KG1 (cell line): ENCODE measurements at places on chromosomes 1 and 21.

DNA sequence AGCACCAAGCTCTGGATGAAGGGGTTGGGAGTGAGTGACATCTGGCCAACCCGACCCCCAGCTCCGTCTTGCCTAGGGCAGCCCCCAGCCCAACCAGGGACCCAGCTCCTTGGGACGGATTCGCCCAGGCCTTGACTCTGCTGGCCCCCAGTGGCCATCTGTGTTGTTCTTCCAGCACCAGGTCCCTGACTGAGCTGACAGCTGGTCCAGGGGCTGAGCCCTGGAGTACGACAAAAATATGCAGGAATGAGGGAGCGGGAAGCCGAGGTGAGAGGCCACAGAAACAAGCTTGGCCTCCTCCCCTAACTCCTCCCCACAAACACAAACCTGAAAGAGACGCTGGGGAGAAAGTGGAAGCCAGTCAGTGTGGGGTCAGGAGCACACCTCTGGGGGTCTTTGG lies 55.0 kb upstream of the PAX7 start:
- no peak for DNase-seq

GRCh38 chr1:2031546-2032540 lies 12.7 kb downstream of the GABRD start:
- DNase-seq = no peak

GRCh38 chr1:161834967-161835550 lies 68.9 kb downstream of the ATF6 start:
- DNase-seq = no peak

- DNase-seq = no peak
Observed at GRCh38 chr1:42841010-42841409, 5.4 kb upstream of the ZNF691 start.

DNA sequence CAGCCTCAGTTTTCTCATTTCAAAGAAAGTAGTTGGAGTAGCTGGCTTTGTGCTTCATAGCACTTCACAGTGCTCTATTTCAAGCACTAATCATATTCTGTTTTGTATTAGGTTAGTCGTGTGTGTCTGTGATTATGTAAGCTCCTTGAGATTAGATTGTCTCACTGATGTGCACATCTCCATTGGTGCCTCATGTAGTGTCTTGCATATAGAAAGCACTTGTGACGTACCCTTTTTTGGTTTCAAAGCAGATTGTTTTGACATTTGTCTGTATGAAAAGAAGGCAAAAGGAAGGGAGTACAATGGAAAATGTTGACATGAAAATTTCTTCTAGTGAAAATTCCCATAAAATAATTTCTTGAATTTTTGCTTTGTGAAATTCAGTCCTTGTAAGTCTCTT lies 13.9 kb downstream of the BTBD8 start:
- DNase-seq = no peak

- DNase-seq = no peak
Observed at GRCh38 chr1:101723415-101723814, 273.3 kb downstream of the OLFM3 start.

- DNase-seq = no peak
Observed at GRCh38 chr21:42287193-42288083, 27.8 kb downstream of the TFF3 start.

GRCh38 chr1:39761557-39762260 lies 9.4 kb downstream of the OXCT2 start:
- no peak for DNase-seq

DNA sequence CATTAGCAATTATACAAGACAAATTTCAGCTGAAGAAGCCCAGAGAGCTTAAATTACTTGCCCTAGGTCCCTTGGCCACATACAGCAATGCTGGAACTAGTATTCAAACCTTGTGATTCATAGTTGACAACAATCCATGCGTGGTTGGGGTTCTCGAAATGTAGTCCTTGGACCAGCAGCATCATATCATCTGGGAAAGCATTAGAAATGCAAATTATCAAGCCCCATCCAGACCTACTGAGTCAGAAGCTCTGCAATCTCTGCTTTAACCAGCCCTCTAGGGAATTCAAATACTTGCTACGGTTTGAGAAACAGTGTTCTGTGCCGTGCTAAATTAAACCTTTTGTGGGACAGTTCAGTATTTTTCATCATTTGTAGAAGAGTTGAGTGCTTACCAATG lies 65.1 kb downstream of the CLIC6 start:
- DNase-seq = no peak

DNA sequence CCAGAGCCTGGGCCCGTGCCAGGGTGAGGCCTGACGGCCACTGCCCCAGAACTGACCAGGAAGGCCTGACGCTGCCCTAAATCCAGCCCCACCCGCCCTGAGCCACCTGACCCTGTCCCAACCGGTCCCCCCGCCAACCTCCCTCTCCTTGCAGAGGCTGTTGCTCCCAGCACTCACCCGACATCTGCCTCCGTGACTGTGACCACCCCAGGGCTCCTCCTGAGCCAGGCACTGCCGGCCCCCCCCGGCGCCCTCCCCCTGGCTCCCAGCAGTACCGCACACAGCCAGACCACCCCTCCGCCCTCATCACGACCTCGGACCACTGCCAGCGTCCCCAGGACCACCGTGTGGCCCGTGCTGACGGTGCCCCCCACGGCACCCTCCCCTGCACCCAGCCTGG lies 26.3 kb downstream of the AGRN start:
- no peak for DNase-seq

GRCh38 chr1:81517987-81518386 lies 282.7 kb upstream of the ADGRL2 start:
- DNase-seq = no peak

GRCh38 chr1:211965108-211965805 lies 70.1 kb downstream of the INTS7 start:
- no peak for DNase-seq
